ENCODE measurements at places on chromosomes 5 and 9.

DNA sequence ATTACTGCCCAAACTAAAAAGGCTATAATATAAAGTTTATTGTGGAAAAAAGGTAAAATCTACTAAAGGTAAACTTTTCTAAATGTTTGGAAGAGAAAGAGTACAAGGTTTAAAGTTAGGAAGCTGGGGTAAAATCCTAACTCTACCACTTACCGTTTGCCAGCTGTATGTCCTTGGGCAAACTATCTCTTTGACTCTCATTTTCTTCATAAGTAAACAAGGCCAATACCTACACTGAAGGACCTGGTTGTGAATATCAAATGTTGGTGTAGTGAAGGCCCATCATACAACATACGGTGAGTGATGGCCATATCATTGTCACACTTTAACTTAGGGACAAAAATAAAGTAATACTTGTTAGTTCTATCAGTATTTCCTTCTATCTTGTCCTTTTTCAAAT lies 34.9 kb downstream of the ABHD17B start:
- no peak for DNase-seq

DNA sequence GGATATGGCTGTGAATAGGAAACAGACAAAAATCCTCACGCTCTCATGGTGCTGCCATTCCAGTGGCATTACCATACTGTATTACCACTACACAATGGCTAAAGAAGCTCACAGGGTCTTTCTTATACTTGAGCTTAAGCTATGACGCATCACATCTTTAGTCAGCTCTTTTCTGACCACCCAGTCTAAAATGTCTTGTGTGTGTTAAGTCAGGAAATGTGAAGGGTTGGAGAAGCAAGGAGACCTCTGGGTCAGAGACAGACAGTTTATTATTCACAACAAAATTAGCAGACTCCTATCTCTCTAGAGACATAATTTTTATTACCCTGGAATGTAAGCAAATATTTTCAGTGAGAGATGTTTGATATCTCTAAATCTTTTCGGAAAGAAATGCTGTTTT lies 1583.2 kb upstream of the WWC1 start:
- no peak for DNase-seq

GRCh38 chr9:23812673-23813072 lies 13.4 kb downstream of the ELAVL2 start:
- DNase-seq: no peak

DNA sequence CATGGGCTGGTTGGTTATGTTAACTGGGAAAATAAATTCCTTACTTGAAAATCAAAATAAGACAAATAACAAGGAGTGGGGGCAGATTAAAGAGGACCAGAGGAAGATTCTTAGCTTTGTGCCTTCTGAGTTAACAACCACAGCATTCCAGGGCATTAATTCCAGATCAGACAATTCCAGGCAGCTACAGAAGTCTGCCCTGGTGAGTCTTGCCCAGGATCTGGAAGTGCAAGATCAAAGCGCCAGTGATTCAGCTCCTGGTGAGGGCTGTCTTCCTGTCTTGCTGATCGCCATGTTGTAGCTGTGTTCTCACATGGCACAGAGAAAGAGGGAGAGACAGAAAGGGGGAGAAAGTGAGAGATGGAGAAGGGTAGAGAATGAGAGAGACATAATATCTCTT lies 65.6 kb downstream of the ANXA2R start:
- no peak for DNase-seq

GRCh38 chr5:179060116-179061008 lies at the start of gene ZNF354C:
TSS of gene ZNF354C (plus strand) at chr5:179060373. CDS start at chr5:179062069, 1,696 bp downstream.
- peak; percentile 85 for DNase-seq

DNA sequence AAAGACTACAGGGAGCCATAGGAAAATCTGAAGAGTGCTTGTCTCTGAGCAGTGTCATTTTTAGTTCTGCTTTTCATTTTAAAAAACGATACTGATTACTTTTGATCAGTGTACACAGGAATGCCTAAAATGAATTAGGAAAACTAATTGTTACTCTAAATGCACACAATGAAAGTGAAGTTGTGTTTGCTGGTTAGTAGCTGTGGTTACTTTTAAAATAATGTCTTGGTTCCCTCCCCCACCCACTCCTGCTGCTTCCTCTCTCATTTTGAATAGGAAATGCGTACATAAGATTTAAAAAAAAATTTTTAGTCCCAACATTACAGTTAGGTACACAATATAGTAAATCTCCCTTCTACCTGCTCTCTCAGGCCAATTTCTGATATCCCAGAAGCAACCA lies 47.5 kb upstream of the PLPP1 start:
- no peak for DNase-seq

DNA sequence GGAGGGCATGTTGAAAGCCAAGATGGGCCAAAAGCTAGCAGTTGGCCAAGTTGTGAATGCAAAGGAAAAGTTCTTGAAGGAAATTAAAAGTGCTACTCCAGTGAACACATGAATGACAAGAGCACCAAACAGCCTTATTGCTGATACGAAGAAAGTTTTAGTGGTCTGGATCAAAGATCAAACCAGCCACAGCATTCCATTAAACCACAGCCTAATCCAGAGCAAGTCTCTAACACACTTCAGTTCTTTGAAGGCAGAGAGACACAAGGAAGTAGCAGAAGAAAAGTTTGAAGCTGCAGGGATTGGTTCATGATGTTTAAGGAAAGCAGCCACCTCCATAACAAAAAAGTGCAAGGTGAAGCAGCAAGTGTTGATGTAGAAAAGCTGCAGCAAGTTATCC lies 71.6 kb downstream of the ERCC6L2 start:
- DNase-seq: no peak

DNA sequence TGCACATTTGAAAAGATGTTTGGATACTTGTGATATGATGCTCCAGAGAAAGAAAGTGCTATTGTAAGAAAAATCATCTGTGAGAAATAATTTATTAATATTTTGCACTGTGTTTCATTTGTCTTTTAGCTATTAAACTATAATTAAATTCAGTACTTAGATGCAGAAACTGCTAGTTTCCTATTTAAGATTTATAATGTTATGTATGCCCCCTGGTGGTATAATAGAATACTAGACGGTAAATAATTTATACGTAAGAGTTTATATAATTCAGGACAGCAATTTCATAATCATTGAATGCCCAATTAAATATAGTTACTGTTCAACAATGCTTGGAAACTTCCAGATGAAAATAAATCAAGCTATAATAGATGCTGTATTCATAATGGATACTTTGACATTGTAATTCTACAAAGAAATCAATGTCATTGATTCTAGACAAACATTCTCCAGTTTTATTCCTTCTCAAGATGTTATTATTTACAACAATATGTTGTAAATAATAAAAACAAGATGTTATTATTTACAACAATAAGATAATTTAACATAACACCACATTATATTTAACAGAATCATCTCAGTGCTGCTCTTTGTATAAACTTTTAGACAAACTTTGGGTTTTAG lies 101.0 kb downstream of the TMEM232 start:
- no peak for DNase-seq

DNA sequence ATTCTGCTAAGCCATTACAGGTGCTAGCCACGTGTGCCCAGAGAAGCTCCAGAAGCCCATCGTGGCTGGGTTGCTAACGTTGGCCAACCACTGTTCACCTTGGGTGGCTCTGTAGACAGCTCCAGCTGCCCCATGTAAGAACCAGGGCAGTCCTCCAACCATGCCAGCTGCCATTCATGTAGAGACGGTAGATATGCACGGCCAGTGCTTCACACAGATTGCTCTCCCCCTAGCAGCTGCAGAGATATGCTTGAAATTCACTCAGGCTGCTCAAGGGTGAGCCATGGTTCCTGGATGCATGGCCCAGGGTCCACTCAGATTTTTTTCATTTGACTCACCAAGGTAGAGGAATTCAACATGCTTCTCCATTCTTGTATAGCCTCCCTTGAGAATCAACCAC lies 31.0 kb downstream of the GADD45G start:
- DNase-seq: no peak

DNA sequence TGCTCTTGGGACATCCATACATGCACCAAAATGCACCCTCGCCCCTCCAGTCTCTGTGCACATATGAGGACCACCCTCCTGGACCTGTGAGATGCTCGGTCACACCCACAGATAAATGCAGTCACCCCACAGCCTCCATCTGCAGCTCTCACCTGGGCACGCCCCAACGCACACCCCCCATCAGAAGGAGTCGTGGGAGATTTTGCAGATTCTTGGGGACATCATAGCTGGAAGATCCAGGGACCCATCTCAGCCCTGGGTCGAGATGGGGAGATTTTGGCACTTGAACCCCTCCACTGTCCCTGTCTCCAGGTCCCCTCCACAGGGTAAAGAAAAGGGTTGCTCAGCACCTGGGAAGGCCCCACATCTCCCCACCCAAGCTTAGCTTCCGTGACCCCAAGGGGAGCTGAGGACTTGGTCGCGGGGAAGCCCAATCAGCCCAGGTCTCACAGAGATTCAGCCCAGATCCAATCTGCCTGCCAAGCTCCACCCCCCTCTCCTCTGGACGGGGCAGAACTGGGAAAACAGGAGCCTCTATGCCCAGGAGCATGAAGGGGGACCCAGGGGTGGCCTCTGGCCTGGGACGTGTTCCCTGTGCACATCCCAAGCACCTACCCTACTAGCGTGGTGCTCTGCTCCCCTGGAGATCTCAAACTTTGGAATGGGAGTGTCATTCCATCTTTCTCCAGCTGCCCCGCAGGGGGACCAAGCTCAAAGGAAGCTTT lies 89.2 kb upstream of the LMX1B start:
- no peak for DNase-seq

GRCh38 chr5:178068293-178068692 lies 45.0 kb upstream of the N4BP3 start:
- no peak for DNase-seq

DNA sequence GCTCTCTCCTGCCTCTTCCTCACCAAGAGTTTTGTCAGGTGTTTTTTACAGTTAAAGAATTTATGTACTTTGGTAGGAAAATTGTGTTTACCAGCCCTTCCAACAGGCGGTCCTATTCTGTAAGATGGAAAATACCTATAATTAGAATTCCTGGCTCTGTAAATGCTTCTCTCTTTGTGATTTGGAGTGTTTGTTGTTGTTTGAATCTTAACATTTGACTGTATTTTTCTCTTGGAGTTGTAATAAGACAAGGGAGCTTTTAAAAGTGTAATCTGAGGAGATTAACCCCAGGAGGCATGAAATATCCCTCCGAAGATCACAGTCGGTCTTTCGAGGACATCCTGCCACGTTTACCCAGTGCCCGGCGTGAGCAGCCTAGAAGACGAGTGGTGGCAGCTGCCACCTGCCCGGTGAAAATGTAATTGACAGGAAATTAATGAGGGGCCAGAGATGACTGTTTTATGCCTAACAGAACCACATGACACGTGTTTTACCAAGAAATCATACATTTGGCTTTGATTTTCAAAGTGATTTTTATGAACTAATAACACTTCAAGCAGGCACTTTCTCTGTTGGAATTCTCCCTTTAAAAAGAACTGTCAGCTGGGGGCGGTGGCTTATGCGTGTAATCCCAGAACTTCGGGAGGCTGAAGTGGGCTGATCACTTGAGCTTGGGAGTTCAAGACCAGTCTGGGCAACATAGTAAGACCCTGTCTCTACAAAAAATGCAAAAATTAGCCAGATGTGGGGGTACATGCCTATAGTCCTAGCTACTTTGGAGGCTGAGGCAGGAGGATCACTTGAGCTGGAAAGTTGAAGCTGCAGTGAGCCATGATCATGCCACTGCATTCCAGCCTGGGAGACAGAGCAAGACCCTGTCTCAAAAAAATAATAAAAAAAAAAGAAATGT lies 20.0 kb downstream of the ANKRD33B start:
- DNase-seq: no peak

GRCh38 chr9:135000647-135001245 lies 83.0 kb upstream of the FCN1 start:
- DNase-seq: no peak

- DNase-seq: no peak
Measured at GRCh38 chr5:60805463-60805862, 38.6 kb downstream of the ELOVL7 start.

DNA sequence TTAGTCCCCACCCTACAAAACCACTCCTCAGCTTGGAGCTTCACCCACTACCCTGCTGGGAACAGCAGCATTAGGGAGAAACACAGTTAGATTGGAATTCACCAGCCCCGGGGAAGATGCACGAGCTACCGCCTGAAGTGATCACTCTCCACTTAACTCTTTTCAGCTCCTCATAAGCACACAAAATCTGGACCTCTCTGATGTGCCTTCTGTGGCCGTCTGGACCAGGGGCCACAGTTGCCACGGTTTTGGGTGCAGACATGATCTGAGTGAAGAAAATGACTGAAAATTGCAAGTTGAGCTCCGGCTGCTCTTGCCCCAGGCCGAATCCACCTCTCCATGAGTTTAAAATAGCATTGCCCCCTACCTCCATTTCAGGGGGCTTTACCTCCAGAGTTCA lies 95.2 kb downstream of the TENT4A start:
- no peak for DNase-seq

DNA sequence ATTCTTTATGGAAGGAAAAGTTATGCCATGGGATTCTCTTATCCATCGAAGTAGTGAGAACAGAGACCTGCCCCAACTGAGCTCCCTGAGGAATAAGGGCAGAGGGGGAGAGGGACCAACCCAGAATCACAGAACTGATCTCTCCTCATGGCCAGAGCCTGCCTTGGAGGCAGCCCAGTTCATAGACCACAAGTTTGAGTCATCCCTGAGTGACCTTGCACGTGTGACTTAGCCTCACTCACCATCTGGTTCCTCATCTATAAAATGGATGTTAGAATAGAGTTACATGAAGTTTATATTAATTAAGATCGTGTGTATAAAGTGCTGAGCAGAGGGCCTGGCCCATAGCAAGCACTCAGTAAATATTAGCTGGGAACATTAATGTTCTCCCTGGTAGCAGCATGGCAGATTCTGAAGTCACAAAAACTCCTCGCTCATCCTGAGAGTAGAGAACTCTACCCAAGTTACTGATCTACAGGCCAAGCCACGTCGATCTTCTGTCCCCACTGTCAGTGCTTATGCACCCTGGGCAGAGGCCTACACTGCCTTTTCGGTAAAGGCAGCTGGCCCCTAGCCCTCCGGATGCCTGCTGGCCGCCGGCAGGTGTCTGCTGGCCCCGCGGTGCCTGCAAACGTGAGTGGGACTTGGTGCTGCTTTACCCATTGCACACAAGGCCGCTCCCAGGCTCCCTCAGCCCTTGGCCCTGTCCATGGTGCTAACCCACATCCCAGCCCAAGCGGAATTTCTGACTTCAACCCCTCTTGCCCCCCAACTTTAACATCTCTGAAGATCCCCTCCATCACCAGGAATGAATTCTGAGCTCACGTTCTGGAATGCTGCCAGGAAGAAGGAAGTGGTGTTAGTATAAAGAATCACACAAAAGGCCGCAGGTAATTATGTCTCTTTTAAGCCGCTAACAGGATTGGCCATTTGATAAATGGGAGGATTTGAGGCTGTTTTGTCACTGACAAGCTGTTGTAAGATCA lies 61.1 kb upstream of the ARAP3 start:
- DNase-seq: no peak

GRCh38 chr5:177095088-177095669 lies 8.5 kb downstream of the FGFR4 start:
- DNase-seq: no peak

- DNase-seq: no peak
Measured at GRCh38 chr5:9549941-9550340, 4.1 kb upstream of the SEMA5A start.

GRCh38 chr5:78137290-78137689 lies 157.2 kb downstream of the AP3B1 start:
- no peak for DNase-seq

- no peak for DNase-seq
Measured at GRCh38 chr5:93929131-93929530, 187.7 kb upstream of the POU5F2 start.

Data from T1000 (cell line).